ENCODE measurements at places on chromosomes 13 and 19.

DNA sequence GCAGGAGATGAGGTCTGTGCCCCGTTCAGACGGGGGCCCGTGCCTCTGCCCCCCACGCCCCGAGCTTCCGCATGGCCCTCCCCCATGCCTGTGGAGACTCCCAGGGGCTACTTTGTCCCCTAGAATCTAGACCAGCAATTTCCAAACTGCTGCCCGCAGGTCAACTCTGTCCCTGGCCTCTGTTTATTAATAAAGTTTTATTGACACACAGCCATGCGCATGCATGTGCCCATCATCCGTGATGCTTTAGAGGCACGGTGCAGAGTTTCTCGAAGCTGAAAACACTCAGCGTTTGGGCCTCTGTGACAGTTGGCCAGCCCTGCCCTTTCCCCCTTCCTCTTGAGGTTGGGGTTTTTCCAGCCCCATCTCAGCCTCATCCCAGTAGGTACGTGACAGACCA lies 140.0 kb downstream of the KDM4B start:
- DNase-seq: no peak

GRCh38 chr13:113216254-113217048 lies 7.0 kb downstream of the CUL4A start:
- no peak for DNase-seq

DNA sequence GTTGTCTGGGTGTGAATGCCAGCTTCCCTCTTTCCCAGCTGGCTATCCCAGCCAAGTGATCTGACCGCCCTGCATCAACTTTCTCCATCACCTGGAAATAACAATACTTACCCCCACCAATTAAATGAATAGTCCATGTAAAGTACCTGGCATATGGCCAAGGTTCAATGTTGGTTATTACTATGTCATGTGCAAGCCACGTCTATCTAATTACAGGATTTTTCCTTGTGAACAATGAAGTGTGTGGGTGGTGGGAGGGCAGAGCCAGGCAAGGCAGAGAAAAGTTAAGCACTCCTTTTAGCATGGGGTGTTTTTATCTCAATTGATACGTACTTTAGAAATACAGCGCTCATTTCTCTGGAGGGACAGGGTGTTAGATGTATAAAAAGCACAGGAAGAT lies 121.1 kb downstream of the NHLRC3 start:
- DNase-seq: peak; percentile 68

DNA sequence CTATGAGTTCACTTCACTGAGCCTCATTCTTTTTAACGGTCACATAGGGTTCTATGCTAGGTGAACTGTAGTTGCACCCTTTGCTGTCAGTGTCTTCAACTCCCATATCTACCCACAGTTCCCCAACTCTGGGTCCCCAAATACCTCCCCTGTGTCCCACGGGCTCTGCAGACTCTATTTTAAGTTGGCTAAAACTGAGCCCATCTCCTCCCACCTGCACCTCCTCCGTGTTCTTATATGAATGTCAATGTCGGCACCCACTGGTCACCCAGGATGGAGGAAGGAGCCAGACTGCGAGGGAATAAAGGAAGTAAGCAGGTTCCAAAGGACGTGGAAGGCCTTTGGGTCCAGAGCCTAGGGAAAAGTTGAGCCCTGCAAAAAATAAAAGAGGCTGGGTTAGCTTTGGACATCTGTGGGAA lies 802 bp upstream of the PIN1 start:
- DNase-seq: no peak

DNA sequence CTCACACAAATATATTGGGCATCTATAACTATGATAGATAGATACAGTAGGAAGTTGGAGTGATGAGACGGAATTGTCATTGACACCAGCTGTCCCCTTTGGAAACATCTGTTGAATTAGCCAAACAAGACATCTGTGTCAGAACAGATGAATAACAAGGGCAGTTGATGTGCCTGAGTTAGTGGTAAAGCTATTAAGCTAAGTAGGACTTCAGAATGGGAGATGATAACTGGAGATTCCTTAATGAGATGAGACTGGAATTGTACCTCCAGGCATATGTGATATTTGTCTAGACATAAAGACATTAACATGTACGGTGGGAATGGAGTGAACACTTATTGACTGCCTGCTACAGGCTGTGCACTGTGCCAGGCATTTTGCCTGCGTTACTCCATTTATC lies 78.7 kb downstream of the MBNL2 start:
- DNase-seq: no peak

DNA sequence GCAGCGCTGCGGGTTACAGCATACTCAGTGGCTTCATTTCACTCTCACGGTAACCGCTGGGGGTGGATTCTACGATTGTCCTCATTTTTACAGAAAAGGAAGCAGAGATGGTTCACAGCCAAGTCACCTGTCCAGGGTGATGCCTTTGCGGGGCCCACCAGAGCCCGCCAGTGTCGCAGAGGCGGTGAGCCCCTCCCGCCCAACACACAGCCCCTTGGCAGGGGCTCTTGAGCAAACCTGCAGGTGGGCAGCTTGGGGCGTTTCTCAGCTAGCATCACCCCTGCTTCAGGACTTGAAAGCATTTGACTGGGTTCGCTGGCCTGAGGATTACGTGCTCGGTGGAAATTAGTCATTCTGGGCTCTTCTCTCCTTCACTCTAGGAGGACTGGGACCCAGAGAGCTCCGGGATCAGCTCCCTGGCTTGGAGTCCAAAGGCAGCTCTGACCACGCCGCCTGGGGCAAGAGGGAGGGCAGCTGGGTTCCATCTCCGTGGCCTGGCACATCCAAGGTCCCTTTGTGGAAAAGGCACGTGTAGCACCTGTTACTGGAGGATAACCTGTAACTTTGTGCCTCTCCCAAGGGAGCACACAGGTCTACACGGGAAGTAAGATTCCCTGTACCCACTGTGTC lies 62.5 kb upstream of the F7 start:
- no peak for DNase-seq

DNA sequence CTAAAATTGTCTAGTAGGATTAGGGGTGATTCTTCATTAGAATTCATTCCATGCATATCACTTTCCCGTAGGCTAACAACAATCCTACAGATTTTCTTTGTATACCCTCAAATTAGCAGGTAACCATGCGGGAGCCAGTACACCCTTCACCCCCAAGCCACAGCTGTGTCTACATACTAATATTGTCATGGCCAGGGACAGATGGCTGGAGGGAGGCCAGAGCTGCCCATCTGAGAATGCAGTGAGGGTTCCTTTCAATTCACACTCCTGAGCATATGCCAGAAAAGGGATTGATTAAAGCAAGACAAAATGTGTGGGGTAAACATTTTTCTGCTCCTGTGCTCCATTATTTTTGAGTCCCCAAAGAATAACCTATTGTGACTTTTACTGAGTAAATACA lies 68.9 kb downstream of the FREM2 start:
- peak; percentile 48 for DNase-seq

- DNase-seq: no peak
Observed at GRCh38 chr19:52648336-52649016, 10.3 kb upstream of the ZNF83 start.

DNA sequence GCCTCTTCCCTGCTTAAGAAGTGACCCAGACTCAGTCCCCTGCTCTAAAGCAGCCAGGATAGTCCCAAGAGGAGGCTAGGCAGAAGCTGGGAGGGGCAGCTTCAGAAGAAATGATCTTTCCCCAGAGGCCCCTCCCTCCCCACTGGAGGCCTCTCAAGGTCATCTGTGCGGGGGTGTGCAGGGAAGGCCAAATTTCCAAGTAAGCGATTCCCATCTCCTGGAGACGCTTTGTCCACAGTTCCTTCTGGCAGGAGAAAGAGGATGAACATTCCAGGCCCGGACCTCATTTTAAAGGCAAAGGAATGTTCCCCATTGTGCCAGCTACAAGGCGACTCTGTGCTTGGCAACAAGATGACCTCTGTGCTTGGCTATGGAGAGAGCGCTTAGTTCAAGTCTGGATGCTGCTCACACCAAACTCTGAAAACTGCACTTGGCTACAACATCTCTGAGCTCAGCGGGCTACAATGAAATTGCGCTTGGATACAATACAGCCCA lies 23.5 kb downstream of the COL5A3 start:
- DNase-seq: no peak

GRCh38 chr13:20953245-20953931 lies 50.8 kb upstream of the XPO4 start:
- no peak for DNase-seq

DNA sequence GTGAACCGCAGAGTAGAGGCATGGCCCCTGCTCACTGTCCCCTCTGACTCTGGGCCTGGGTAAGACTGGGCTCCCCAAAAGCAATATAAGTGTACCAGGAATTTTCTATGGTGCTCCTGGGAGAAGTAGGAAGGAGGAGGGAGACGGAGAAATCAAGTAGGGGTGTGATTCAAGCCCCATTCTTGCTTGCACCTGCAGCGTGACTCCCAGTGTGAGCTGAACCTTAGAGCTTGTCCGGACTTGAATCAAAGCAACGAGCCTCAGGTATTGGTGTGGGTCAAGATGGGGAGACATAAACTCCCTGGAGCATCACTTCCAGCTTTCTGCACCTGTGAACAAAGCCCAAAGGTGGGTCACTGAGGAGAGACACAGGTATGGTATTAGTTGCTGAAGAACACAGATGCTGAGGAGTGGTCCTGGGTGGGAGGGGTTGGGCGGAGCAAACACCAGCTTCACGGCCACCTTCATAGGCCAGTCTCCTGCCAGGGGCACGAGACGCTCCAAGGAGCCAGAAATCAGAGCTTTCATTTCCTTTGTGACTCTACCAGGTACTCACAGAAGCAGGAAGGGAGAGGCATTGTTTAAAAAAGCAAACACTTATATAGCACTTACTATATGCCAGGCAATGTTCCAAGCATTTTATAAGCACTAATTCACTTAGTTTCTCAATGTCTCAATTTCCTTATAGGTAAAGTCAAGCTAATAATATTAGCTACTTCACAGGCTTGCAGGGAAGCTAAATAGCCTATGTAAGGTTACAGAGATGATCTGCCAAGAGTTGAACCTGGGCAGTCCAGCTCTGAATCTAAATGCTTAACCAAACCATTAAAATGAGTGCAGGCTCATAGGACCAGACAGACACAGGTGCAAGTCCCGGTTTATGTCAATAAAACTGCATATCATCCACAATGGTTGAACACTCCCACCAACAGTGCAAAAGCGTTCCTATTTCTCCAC lies 775.3 kb downstream of the UQCRFS1 start:
- no peak for DNase-seq

DNA sequence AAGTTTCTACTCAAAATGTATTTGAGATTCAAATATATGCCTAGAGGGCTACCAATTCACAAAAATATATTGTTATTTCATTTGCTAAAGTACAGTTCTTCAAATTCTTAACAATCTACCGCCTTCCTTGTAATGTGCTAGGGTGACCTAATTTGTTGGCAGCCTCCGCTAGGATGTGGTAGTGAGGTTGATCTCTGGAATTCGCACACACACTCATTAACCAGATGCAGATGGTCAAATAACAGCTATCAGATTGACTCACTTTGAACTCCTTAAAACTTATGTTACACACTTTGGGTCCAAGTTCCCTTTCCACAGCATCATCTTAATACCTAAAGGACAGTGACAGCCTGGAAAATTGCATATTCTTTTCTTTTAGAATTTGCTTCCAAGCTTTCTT lies 367.3 kb downstream of the DCT start:
- no peak for DNase-seq

GRCh38 chr13:110521296-110521680 lies 40.2 kb downstream of the RAB20 start:
- no peak for DNase-seq

DNA sequence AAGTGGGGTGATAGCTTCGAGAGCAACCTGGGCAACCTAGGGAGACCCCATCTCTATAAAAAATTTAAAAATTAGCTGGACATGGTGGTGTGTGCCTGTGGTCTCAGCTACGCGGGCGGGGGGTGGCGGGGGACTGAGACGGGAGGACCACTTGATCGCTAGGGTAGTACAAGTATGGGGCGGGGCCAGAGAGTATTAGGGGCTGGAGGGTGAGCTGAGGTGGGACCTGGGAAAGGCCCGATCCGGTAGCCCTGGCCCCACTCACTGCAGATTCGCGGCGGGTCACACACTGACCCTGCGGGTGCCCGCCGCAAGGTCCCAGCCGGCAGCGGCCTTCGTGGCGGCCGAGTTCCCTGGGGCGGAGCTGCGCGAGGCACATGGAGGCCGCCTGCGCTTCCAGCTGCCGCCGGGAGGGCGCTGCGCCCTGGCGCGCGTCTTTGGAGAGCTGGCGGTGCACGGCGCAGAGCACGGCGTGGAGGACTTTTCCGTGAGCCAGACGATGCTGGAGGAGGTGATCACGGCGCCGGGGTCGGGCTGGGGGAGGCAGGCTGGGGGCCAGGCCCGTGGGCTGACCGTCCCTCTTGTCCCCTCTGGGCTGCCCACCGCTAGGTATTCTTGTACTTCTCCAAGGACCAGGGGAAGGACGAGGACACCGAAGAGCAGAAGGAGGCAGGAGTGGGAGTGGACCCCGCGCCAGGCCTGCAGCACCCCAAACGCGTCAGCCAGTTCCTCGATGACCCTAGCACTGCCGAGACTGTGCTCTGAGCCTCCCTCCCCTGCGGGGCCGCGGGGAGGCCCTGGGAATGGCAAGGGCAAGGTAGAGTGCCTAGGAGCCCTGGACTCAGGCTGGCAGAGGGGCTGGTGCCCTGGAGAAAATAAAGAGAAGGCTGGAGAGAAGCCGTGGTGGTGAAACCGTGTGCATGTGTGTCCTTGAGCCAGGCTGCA lies 2.0 kb upstream of the ARHGAP45 start:
- DNase-seq: no peak

DNA sequence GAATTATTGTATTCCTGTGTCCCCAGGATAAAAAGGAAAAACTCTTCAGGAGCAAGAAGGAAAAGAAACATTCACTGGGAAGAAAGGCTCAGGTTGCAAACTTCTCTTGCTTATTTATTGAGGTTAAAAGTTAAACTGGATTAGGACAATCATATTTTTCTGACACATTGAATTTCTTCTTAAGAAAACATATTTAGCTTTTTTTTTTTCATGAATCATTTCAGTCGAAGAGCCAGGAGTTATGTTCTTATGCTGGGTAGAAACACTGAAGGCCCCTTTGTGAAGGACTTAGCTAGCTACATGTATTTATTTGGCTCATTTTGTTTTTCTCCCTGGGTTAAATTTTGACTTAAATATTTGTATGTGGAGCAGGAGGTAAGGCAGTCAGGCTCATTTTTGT lies 434.0 kb downstream of the KLF5 start:
- DNase-seq: no peak

DNA sequence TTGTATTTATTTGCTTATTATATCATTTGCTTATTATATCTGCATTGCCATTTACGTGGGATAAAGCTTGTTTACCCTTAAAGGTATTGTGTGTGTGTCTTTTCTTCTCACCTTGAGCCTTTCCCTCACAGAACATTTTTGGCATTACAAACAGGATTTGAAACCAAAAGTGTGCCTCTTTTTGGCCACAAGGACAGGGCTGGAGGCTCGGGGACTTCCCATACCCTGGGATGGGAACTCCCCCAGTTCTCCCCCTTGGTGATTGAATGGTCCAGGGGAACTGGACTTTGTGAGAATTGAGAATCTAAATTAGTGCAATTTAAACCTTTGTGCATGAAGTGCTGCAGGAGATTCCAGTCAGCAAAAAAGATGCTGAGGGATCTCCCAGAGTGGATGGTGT lies 2.4 kb upstream of the ZNF506 start:
- no peak for DNase-seq

DNA sequence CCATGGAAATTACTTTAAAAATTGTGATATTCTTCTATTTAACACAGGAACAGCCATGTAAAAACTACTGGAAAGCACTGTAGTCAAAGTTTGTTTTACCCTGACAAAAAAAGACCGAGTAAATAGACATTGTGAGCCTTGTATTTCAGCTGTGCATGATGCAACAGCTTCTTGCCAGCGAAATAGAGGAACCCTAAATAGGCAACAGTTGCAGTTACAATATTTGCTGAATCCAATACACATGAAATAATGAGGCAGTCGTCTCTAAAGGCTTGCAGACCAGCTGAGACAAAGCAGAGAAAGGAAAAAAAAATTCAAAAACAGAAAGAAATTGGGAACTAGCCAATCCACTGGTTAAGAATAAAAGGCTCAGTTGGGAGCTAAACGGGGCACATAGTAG lies 1001.1 kb downstream of the OLFM4 start:
- DNase-seq: no peak

All from NCI-H2081 treated with DMSO at 0.1 percent for 48 hours (cell line).